Hair follicular keratinocyte (primary cell): ENCODE measurements at places on chromosomes 2 and 18. TPM values are rescaled to one million over a fixed set of nuclear protein-coding genes. Genes with fewer than 3 reads are reported as not detected.

The BOLL gene
- not detected in 2 replicates for total RNA-seq

The TFPI gene
- 1.4 and 2.3 TPM in 2 replicates for total RNA-seq

The CNGA3 gene
- not detected in 2 replicates for total RNA-seq

The DTNA gene
- total RNA-seq = 0.47 and 1.5 TPM in 2 replicates

The PDCD1 gene
- not detected in 2 replicates for total RNA-seq

The TXNDC2 gene
- total RNA-seq = 0.34 TPM in 1 of 2 replicates, not detected in the other

The DSG4 gene
- under 0.01 TPM in 1 of 2 replicates, not detected in the other for total RNA-seq

The RAD51AP2 gene
- 0.04 and 0.08 TPM in 2 replicates for total RNA-seq

The MARCHF4 gene
- total RNA-seq = 0.72 and 1.0 TPM in 2 replicates

The UPP2 gene
- total RNA-seq = not detected in 2 replicates

The PRSS56 gene
- total RNA-seq = not detected in 2 replicates

The COBLL1 gene
- 14.0 and 16.5 TPM in 2 replicates for total RNA-seq

The SPATA3 gene
- total RNA-seq = not detected in 2 replicates

The C2orf49 gene
- total RNA-seq = 10.4 and 12.8 TPM in 2 replicates

The PROKR1 gene
- not detected in 2 replicates for total RNA-seq

The NPC1 gene
- total RNA-seq = 36.0 and 47.4 TPM in 2 replicates

The CD28 gene
- total RNA-seq = not detected in 2 replicates

The PMAIP1 gene
- total RNA-seq = 14.9 and 16.2 TPM in 2 replicates

The GPR17 gene
- not detected in 2 replicates for total RNA-seq

The ERMN gene
- not detected in 2 replicates for total RNA-seq

The UGT1A10 gene
- total RNA-seq = not detected in 2 replicates

The HOXD10 gene
- not detected in 2 replicates for total RNA-seq

The FAM124B gene
- not detected in 2 replicates for total RNA-seq

The NEB gene
- under 0.01 TPM in 1 of 2 replicates, not detected in the other for total RNA-seq

The DNAH6 gene
- total RNA-seq = under 0.01 and 0.04 TPM in 2 replicates

The EVA1A gene
- 33.5 and 56.0 TPM in 2 replicates for total RNA-seq

The MCM6 gene
- total RNA-seq = 15.6 and 33.6 TPM in 2 replicates

The TMX3 gene
- 22.7 and 33.3 TPM in 2 replicates for total RNA-seq

The RFTN2 gene
- total RNA-seq = not detected in 2 replicates

The SETBP1 gene
- total RNA-seq = 1.9 and 4.7 TPM in 2 replicates

The CDH2 gene
- 0.08 TPM in 1 of 2 replicates, not detected in the other for total RNA-seq

The CAPN14 gene
- 0.30 and 0.47 TPM in 2 replicates for total RNA-seq

The UCN gene
- total RNA-seq = 0.23 and 2.1 TPM in 2 replicates

The EFEMP1 gene
- 215 and 218 TPM in 2 replicates for total RNA-seq

The INPP1 gene
- total RNA-seq = 8.7 and 15.3 TPM in 2 replicates

The TMEM163 gene
- not detected in 2 replicates for total RNA-seq

The ASB18 gene
- not detected in 2 replicates for total RNA-seq
